Endothelial cell of umbilical vein (primary cell): ENCODE measurements at places on chromosomes 7 and 10.
A peak's percentile ranks its signal among the peaks of the same experiment; 100 is the strongest.

GRCh38 chr10:43667317-43667731, 18.6 kb upstream of the ZNF32 start:
- no peak overlapping the region for H3K4me3 ChIP-seq
- DNase-seq = no peak
- H3K27ac ChIP-seq = no peak overlapping the region
- H3K27me3 ChIP-seq = peaks cover 18% of the 10 kb centered on the region

DNA sequence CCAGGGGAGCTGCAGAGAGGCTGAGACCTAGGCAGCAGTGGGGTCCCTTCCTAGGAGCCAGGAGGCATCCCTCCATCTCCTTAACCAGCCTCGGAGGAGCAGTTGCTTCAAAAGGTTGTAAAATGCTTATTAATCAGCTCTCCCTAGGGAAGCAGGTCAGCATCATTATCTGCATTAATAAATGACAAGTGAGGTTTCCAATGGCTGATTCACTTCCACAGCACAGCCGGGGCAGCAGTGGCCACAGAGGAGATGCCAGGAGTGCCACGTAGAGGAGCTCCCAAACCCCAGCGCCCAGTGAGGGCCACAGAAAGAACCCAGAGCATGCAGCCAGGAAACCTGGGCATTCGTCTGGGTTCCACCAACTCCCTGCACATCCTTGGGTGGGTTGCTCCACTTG, 8.2 kb upstream of the NPFFR1 start:
- no peak overlapping the region for H3K4me3 ChIP-seq
- DNase-seq = no peak
- H3K27ac ChIP-seq = no peak overlapping the region
- peaks cover 8% of the 10 kb centered on the region for H3K4me1 ChIP-seq

DNA sequence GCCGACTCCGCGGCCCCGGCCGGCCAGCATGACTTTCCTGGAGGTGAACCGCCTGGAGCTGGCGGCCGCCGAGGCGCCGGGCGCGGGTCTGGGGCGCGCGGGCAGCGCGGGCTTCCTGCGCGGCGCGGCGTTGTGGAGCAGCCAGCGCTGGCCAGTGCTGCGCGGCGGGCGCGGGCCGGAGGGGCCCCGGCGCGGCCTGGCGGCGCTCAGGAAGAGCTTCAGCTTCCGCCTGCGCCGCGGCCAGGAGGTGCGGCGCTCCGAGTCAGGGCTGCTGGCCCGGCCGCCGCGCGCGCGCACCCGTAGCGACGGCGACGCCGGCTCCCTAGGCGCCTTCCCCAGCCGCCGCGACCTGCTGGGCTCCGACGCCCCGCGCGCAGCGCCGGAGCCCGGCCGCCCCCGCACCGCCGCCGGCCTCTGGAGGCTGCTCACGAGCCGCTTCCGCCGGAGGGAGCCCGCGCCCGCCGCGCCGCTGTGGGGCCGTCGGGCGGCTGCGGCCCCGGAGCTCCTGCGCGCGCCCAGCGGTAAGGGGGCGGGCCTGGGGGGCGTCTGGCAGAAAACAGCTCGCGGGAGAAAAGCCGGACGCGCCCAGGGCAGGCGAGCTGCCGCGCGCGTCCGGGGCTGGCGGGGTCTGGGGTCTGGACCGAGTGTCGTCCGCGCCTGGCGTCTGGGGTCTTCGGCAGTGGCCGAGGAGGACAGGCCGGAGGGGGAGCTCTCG, 29.0 kb downstream of the AGAP3 start:
- no peak overlapping the region for H3K4me3 ChIP-seq
- H3K27ac ChIP-seq = no peak overlapping the region
- peak; percentile 15 for DNase-seq
- no peaks in the 10 kb centered on the region for H3K27me3 ChIP-seq
- H3K4me1 ChIP-seq = peaks cover 19% of the 10 kb centered on the region

GRCh38 chr7:87886875-87887274, 10.6 kb downstream of the DBF4 start:
- H3K27me3 ChIP-seq = no peaks in the 10 kb centered on the region
- no peak overlapping the region for H3K4me3 ChIP-seq
- H3K27ac ChIP-seq = no peak overlapping the region
- peak; percentile 56 for DNase-seq
- H3K36me3 ChIP-seq = no peaks in the 10 kb centered on the region
- H3K4me1 ChIP-seq = no peaks in the 10 kb centered on the region

DNA sequence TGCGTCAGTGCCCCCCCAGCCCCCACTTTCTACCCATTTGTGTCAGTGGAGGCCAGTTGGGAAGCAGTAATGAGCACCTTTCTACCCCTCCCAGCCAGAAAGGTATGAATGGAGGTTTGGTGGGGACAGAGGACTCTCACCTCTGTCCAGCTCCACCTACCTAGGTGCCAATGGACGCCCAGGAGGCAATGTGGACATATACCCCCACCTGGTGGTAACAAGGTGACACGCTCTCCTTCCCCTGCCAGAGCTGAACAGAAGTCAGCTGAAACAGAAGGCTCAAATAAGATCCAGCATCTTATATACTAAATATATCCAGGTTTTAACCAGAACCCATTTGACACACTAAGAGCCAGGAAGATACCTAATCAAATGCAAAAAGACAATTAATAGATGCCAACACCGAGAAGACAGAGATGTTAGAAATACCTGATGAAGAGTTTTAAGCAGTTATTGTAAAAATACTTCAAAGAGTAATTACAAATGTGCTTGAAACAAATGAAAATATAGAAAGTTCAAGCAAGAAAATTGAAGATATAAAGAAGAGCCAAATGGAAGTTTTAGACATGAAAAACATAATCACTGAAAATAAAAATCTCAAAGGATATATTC, 18.4 kb upstream of the SORCS3 start:
- H3K4me1 ChIP-seq = no peaks in the 10 kb centered on the region
- DNase-seq = no peak
- H3K4me3 ChIP-seq = no peak overlapping the region
- H3K27ac ChIP-seq = no peak overlapping the region
- H3K36me3 ChIP-seq = no peaks in the 10 kb centered on the region

DNA sequence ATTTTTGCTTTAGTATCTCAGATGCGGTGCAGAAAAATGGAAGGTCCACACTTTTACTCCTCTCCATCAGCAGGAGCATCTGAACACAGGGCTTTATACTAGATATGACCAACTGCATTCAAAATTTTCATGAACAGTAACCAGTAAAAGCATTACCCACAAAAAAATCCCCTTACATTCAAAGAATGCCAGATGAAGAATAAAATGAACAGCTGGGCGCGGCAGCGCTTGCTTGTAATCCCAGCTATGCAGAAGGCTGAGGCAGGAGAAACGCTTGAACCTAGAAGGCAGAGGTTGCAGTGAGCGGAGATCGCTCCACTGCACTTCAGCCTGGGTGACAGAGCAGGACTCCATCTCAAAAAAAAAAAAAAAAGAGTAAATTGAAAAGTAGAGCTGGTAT, 3.1 kb downstream of the SAR1A start:
- H3K27ac ChIP-seq = no peak overlapping the region
- no peaks in the 10 kb centered on the region for H3K27me3 ChIP-seq
- peaks cover 9% of the 10 kb centered on the region for H3K4me1 ChIP-seq
- H3K4me3 ChIP-seq = no peak overlapping the region
- DNase-seq = no peak
